ENCODE measurements at places on chromosomes 2 and 18.

DNA sequence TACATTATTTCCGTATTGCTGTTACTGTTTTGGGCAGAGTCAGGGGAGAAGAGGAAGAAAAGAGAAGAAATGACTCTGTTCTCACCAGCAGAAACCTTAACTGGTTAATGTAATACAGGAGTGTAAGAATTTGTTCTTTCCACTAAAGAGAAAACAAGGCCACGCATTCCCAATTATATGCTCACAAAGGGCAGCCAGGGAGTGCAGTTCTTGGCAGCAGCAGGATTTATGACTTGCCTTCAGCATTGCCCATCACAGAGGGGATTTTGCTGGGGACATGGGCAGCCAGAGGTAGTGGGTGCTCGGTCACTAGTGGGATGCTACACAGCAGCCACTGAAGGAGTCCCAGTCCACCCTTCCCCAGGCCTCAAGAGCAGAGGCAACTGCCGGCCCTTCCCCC lies 18.4 kb downstream of the MREG start:
- no peak for DNase-seq

GRCh38 chr18:3603421-3604234 lies 153.7 kb downstream of the TGIF1 start:
- DNase-seq = peak; percentile 91

DNA sequence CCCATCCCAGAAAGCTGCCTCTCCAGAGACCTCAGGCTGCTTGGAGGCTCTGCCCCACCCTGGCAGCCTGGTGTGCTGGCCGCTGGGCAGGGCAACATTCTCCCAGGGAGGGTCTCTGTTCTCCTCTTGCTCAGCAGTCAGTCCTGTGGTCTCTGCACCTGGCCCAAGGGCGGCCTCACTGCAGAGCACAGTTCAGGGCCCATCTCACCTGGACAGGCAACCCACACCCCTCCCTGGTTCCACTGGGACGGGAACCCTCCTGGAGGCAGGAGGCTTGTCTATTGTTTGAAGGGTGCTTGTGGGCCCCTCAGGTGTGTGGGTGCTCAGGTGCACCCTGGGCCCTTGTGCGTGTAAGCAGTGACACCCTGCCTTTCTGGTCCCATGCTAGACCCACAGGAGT lies 67.2 kb upstream of the OTOS start:
- DNase-seq = no peak

DNA sequence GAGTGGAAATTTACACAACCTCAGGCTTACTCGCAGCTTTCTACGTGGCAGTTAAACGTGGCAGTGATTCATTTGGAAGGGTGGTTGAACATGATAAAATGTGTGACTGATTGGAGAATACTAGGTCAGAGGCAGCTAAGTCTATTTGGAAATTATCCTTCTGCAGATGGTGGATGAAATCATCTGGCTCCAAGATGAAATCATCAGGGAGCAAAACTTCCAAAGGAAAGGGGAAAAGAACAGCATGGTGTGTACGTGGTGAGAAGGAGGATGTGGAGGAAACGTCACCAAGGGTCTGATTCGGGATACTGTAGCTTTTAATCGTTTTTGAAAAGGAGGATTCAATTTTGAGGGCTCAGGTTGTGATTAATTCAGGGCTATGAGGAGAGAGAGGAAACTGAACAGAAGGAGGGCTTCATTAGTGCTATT lies 47.9 kb downstream of the COL3A1 start:
- DNase-seq = peak; percentile 16

GRCh38 chr2:190407662-190408537 lies at the start of gene MFSD6:
TSS of gene MFSD6 (plus strand) at chr2:190408355. CDS start at chr2:190436030, 27,675 bp downstream.
- peak; percentile 35 for DNase-seq

- peak; percentile 88 for DNase-seq
Measured at GRCh38 chr2:110113961-110114591, 1.5 kb downstream of the MALL start.

DNA sequence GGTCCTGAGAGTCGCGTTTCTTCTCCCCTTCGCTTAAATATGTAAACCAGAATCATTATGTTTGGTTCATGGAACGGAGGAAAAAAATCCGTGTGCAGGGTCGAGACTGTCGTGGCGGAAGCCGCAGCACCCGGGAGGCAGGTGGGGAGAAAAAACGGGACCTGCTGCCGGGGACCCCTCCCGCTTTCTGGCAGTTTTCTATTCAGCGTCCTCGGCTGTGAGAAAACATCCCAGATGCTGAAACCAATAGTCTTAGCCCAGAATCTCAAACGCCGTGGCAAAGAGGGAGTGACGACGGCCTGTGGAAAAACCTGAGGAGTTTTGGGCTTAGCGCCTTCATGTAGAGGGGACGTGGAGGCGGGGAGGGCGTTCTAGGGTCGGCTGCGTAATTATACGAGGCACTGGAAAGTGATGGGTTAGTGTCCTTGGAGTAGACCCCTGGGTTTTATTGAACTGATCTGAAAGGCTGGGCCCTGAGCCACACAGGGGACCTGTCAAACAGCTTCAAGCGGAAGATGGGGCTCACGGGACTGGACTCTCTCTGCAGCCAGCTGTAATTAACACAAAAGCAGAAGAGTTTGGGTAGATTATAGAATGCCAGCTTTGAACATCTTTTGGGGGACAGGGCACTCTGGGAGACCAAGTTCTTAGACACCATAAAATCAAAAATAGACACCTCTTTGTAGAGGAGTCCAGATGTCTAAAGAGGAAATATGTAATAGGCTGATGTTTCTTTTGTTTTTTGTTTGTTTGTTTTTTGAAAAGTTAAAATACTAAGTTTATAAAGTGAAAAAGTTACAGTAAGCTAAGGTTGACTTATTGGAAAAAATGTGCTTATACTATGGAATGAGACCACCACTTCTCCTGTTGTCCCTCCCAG lies 834 bp upstream of the BUB1 start:
- no peak for DNase-seq

Data from epithelial cell of esophagus (primary cell).